ENCODE measurements at places on chromosomes 2 and 18.
A peak's percentile ranks its signal among the peaks of the same experiment; 100 is the strongest.

GRCh38 chr18:45686891-45687611 lies 36.9 kb upstream of the SLC14A1 start:
- DNase-seq, result peak; percentile 46

DNA sequence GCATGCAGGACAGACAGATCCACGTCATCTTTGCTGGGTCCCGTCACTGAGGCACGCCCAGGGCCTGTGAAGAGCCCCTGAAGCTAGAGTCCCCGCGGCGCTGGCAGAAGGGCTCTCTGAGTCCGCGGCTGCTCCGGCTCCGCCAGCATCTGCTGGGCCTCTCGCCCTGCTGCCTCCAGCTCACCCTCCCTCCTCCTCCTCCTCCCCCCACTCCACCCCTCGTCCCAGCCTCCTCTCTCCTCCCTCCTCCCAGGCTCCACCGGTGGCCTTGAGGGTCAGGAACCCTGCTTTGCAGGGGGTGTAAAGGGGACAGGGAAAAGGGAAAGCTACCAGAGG lies at the start of gene TNS1:
Gene TNS1, minus strand, starts transcription at position 151 of the 336 bp plus-strand sequence. Its CDS starts 123 bp downstream, at position 28.
- no peak for DNase-seq

- DNase-seq, result no peak
Observed at GRCh38 chr2:135662088-135662487, 79.6 kb upstream of the UBXN4 start.

DNA sequence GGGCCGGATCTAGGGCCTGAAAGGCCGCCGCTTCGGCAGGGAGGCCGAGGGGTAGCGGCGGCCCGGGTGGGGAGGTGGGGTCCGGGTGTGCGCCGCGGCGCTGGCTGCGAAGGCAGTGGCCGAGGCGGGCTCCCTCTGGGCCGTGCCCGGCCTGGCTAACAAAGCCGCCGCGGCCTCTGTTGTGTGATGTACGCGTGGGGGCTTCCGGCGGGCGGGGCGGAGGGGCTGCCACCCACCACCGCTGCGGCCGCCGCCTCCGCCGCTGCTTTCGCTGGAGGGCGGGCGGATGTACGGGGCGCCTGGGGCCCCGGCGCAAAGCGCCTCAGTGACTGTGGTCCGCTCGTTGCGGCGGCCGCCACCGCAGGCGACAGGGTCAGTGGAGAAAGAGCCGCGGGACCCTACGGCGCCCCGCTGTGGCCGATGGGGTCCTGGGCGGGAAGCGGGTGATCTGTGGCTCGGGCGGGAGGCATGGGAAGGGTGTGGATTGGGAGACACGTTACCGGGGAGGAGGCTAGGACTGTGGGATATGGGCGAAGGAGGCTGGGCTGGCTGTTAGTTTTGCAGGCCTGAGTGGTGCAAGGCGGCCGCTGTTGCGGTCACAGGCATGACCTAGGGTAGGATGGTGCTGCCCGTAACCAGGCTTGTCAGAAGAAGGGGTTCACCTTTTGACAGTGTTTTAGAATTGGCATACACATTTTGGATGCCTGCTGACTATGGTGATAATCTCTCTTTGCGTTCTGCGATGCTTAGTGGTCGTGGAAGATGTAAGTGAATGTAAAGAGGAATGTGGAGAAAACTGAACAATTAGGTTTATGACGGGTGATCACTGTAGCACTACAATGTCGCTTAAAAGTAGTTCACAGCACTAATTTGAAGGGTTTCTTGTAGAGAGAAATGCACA lies 662 bp downstream of the BZW1 start:
- DNase-seq, result peak; percentile 43

DNA sequence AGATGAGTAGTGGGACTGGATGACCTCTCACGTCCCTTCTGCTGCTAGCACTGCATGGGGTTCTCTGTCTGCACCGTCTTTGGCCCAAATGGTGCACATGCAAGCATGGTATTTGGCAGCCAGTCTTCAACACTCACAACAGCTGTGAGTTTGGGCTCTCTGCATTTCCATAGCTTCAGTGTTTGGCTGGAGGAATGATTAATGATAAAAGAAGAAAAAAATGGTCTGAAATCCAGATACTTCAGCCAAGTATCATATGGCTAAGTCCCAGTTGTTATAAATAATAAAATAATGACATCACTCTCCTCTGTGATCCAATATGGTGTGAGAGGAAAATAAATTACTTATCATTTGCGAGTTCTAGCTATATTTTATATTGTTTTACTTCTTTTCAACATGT lies 173.3 kb downstream of the DCDC2C start:
- DNase-seq, result no peak
